ENCODE measurements at places on chromosomes 12 and 14.

DNA sequence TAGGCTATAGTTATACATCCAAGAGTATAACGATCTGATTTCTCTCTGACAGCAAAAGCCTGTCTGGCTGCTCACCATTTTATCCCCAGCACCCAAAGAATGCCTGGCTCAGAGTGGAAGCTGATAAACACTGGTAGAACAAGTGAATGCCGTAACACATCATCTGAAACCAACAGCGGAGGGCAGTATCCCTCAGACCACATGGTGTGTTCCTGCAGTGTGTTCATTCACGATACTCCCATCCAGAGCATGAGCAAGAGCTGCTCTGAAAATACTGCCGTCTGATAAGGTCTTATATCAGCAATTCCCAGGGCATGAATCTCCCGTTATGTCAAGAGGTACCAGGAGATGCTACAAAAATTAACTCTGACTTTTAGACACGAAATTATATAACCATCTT, 95.9 kb downstream of the TTC7B start:
- no peak for DNase-seq

DNA sequence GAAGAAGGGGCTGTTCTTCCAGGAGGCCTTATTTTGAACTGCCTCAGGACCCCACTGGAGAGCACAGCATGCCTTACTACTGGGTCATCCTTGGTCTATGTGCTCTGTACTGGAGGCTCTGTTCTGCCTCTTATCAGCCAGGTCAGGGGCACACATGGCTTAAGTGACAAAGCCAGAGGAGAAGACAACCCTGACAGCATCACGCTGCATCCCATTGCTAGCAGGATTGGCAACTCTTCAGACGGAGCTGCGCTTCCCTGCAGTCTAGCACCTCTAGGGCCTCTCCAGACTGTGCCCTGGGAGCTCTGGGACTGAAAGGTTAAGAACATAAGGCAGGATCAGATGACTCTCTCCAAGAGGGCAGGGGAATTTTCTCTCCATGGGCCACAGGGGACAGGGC, 17.3 kb upstream of the TIGAR start:
- no peak for DNase-seq

DNA sequence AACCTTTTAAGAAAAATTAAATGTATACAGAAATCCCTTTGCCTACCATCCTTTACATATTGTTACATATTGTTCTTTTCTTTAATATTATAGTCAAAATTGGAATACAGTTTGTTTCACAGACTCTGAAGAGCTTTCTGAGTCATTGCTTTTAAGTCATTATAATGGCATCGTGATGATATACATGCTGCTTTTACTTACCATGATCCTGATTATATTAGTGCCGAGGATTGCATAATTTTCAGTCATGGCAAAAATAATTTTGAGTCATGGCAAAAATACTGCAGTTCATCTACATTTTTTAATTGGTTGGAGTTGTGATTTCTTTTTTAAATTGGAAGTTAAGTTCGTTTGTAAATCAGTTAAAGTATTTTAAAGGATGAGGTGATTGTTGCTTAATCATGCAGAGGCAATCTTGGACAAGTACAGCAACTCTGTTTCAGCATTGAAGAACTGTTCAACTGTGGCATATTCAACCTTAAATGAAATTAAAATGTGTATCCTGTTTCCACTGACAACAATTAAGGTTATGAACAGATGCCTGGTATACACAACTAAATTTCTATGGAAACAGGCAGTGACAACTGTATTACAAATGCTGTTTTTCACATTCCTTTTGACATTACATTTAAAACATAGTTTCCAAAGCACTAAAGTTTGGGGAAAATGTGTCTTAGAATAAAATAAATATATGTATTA, 142.3 kb downstream of the PCNX1 start:
- no peak for DNase-seq

DNA sequence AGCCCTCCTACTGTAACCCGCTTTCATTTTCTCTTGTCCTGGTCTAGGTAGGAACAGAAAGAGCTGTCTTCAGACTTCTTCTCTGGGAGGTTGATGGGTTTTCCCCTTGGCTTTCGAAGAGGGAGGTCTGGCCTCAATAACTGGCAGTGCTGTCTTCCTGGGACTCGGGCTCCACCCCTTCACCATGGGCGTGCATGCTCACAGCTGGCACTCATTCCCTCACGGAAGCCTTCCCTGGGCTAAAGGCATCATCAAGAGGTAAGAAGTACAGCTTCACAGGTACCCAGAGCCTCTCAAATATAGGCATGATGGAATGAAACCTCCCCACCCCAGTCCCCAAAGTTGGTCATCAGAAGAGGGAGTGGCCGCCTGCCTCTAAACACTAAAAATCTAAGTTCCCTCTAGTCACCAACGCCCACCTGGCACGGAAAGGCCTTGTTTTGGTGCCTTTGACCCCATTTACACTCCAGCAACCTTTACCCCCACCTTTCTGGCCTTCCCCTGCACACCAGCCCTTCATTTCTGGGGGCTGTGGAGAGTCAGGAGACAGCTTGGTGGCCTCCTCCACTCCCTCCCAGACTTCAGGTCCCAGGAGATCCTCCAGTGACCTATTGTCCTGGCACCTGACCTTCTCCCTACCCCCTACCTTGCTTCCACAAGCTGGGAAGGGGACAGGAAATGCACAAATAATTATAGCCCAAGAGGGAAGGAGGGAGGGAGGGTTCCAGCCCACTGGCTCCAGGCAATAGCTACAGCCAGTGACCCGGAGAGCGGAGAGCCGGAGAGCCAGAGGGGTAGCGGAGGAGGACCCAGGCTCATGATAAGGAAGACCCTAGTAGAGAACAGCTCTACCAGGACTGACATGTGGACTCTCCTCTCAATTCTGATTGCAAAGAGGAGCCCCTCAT, 2.8 kb downstream of the RAPGEF3 start:
- no peak for DNase-seq

DNA sequence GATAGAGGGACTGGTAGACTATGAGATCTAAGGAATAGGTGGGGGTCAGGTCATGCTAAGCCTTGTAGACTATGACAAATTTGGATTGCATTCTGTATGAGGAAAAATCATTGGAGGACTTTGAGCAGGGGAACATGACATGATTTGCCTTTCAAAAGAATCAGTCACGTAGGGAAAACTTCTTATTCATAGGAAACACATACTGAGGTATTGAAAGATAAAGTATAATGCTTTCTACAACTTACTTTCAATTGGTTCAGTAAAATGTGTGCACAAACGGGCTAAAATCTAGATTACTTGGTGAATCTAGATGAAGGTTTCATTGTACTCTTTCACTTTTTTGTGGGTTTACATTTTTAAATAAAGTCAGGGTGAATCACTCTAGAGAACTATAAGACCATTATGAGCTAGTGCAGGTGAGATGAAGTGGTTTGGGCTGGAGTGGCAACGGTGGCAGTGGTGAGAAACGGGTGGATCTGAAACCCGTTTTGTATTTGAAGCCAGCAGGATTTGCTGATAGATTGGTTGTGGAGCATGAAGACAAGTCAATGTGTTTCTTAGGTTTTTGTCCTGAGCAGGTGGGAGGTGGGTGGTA, 6.7 kb downstream of the BBS10 start:
- DNase-seq = no peak

DNA sequence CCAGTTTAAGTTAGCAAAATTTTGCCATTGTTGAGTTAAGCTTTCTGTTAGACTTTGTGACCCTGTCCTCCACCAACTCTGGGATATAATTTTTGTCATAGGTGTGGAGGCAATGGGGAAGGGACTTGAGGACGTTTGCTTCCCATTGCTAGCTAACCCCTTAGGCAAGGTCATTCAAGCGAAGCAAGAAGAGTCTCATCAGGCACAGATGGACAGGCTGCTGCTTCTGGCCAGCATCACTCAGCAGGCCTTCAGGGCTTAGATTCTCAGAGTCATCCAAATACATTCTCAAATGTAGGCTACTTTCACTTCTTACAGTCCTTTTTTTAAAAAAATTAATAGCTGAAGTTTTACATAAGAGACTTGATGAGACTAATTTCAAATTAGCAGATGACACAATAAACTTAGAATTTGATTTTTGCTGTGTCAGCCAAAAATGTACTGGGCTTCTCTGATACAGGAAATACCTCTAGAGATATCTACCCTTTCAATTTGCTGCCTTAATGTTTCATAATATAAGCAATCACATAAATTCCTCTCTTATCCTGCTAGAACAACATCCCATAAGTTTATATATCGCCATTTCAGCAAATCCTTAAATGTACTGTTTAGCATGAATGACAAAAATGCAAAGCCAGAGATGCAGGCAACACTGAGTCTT, 875.2 kb downstream of the FLRT2 start:
- no peak for DNase-seq
